ENCODE measurements at places on chromosomes 7 and 10.

DNA sequence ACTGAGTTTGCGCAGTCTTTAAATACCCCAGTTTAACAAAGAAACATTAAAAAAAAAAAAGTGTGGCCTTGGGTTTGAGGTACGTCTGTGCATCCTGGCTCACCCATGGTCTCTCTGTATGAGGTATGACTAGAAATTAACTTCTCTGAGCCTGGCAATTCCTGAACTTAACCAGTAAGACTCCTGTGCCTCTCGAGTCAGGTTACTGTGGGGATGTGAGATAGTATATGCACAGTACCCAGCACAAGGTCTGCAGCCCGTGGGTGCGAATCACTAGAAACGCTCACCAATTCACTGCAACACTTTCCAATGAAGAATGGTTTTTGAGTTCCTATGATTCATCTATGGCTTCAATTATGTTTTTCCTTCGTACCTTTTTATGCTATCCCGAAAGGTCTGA, 149.9 kb downstream of the SFMBT2 start:
- DNase-seq, result no peak

- no peak for DNase-seq
Measured at GRCh38 chr10:77086081-77086480, 551.5 kb downstream of the KCNMA1 start.

DNA sequence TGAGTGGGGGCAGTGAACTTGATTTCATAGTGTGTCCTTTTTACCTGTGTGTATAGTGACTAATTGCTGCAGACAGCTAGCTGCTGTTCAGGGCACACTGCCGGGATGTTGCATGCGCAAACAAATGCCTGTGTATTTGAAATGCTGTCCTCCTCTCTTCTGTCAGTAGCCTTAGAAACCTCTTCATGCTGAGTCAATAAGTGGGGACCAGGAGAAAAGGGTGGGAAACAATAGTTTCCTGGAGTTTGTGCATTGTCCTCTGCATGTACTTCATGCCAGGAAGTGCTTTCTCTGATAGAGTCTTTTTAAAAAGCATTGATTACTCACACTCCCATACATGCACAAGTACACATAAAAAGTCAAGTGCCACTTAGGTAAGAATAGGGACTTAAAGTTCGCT, 1183.7 kb upstream of the CELF2 start:
- DNase-seq, result no peak

GRCh38 chr10:29041616-29042015, 247.3 kb upstream of the LYZL1 start:
- DNase-seq, result no peak

GRCh38 chr7:44221231-44221791, 20.5 kb downstream of the YKT6 start:
- no peak for DNase-seq

DNA sequence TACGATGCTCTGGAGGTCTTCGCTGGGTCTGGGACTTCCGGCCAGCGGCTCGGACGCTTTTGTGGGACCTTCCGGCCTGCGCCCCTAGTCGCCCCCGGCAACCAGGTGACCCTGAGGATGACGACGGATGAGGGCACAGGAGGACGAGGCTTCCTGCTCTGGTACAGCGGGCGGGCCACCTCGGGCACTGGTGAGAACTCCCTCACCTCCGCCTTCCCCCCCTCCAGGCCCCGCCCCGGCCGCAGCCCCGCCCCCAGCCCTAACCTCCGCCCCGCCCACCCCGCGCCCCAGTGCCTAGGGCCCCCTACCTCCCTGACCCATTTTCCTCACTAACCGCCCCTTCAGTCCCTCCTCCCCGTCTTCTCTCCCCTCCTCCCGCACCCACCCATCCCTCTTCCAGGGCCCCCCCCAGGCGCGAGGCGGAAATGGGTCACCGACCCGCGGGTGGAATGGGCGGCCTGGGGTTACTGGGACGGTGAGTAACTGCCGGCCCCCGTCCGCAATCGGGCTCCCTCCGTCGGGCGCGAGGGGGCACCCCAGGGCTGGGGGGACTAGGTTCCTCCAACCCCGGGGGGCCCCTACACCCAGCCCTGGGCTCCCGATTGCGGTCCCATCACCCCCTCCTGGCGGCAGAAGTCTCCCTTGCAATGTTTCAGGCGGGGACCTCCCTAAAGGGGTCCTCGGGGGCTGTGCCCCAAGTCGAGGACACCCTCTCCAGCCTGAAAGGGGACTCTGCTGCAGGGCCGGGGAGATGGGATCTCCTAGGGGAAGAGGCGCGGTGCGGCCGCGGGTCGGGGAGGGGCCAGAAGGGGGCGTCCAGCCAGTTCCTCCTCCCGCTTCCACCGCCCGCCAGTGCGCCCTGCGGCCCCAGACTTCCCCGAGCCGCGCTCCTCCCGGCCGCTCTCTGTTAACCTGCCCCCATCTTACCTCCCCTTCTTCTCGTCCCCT, 2.1 kb downstream of the PCOLCE start:
- DNase-seq, result peak; percentile 48

DNA sequence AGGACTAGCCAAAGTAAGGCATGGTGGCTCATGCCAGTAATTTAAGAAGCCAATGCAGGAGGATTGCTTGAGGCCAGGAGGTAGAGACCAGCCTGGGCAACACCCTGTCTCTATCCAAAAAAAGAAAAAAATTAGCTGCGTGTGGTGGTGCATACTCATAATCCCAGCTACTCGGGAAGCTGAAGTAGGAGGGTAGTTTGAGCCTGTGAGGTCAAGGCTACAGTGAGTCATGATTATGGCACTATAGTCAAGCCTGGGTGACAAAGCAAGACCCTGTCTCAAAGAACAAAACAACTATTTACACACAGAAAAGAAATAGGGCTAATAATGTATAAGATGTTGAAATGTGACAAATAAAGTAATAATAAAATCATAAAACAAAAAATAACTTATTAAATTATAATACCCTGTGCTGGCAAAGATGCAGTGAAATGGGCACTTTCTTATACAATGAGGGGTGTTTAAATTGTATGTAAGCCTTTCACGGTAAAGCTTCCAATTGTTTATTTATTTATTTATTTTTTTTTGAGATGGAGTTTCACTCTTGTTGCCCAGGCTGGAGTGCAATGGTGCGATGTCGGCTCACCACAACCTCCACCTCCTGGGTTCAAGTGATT, 175.2 kb downstream of the TPST1 start:
- no peak for DNase-seq

DNA sequence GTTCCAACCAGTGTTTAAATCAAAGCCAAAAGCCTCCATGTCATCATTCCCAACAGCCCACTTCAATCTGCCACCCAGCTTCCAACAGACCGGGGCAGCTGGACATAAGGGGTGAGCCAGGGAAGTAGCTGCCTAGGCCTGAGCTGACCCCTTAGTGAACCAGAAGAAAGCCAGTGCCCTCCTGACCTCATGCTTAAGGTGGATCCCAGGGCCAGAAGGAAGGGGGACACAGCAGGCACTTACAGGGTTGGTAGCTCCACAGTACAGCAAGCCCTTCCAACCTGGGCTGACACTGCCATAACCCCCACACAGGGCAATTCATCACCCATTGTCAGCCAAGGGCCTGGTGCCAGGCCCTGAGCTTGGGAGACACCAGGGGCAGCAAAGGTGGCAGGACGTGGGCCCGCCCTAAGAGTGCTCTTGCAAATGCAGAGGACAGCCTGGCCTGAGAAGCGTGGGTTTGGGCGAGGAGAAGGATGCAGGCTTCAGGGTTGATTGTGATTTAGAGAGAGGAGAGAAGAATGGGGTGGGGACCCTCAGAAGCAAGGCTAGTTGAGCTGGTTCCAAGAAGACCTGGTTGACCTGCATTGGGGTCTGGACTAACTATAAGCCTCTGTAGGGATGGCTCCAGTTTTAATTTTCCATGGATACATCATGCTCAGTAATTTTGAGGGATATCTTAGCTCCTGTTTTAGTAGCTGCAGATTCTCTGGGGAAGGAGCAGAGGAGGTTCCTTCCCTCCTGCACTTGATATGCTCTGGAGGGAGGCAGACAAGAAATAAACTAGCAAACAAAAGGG, 3.1 kb upstream of the CYP26A1 start:
- DNase-seq, result no peak

GRCh38 chr7:13257661-13258060, 570.2 kb downstream of the ARL4A start:
- DNase-seq, result no peak

DNA sequence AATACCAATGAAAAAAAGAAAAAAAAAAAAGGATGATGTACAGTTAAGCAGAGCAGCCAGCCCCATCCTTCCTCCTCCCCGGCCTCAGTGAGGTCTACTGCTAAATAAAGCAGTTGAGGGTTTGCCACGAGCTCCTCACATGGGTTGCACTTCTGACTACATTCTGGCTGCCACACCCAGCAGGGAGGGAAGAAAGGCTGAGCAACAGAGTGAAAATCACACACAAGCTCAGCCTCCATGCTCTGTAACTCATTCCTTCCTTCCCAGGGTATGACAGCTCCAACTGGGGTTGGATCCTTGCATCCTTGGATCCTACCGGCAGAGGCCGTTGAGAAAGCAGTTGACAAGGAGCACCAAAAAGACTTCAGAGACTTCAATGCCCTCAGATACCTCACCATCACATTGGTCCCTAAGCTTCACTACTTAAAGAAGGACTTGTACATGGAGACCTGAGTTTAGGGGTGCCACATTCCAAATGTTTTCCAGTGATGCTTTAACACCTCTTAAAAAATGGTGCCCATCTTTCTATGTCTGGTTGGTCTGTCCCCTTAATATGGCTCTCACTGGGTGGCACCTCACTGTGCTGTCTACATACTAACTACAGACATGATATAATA, 52.9 kb upstream of the PIK3CG start:
- DNase-seq, result no peak

GRCh38 chr7:5637415-5637814, 144.0 kb downstream of the RNF216 start:
- DNase-seq, result no peak
